ENCODE measurements at places on chromosomes 3 and 15.

DNA sequence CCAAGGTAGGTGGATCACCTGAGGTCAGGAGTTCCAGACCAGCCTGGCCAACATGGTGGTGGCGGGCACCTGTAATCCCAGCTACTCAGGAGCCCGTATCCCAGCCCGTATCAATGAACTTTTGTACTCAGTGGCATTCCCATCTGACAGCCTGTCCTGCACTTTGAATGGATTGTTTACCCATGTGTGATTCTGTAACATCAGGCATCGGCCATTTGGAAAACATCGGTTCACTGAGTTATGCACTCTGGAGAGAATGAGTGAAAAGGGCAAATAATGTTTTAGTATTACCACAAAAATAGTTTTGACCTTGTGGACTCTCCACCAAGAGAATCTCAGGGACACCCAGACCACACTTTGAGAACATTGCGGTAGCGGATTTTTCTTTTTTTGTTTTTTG is 13.6 kb downstream of the KLHL25 start:
- no peak for DNase-seq

DNA sequence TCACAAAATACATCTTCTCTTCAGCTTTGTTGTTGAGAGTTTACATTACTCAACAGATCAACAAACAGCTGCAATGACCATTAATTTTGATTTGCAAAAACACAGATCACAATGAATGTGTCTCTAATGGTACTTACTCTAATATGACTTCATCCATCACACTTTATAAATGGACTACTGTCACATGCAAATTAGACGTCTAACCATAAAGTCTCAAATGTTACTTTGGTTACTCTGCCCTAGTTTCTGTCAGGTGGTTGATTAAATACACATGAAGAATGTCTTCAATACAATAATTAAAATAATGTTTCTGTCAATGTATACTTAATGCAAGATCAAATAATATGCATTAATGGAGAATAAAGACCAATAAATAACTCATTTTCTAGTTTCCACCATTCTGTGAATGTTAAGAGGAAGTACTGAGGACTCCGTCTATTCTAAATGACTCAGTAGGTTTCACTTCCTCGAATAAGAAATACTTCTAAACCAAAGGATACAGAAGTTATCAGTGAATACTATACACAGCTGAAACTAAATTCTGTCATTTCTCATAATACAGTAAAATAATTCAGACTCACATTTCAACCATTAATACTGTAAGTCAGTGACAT is 145.8 kb downstream of the CBLB start:
- no peak for DNase-seq

DNA sequence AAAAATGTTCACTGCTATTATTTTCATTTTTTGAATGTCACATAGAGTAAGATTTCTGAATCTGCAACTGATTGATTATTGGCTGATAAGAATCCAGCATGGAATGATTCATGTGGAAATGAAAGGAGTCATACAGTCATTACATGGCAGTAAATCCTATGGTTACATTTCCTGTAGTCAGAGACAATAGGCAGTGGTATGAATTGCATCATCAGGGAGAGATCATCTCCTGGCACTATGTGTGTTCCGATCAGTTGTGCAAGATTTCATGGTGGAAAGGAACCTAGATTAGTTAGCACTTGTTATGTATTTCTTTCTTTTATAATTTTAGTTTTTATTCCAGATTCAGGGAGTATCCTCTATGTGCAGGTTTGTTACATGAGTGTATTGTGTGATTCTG is 38.8 kb downstream of the SLC12A1 start:
- no peak for DNase-seq

- no peak for DNase-seq
These were observed 78.9 kb upstream of the CFAP20DC start for GRCh38 chr3:59128685-59129084.

GRCh38 chr15:67550522-67550921 is 8.0 kb downstream of the MAP2K5 start:
- DNase-seq: no peak

- DNase-seq: no peak
These were observed 233.0 kb upstream of the KCNMB2 start for GRCh38 chr3:178302966-178303930.

DNA sequence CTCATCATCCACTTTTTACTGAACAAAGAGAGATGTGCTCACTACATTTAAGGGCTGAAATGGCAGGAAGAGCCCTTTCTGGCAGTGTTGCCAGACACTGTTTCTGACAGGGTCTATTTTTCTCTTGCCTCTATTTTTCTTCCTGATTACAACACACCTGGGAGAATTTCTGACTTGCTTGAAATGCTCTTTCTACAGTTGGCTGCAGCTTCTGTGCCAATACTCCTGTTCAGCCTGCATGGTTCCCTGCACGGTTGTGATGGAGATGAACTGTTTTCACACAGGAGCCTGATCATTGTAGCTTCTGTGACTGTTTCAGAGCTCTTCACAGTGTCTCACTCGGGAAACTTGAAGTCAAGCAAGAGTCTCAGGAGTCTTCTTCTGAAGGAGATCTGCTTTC is 83.0 kb upstream of the DLG1 start:
- DNase-seq: no peak

DNA sequence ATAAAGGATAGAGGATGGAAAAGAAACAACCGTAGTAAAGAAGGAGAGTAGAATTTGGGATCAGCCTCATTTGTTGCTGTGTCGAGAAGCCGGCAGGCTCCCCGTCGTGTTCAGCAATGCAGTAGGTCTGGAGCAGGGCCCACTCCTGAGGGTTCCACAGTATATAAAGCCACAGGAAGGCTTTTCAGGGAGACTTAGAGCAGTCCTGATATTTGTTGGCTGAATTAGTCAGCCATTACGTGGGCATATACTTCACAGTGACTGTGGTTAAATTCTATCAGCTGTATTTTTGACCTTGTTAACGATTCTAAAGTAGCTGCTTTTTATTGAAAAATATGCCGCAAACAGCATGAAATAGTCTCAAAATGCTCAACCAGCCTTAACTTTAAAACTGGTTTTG is 149.5 kb downstream of the ITPR1 start:
- no peak for DNase-seq

- DNase-seq: no peak
These were observed 62.3 kb upstream of the CPOX start for GRCh38 chr3:98655666-98656065.

DNA sequence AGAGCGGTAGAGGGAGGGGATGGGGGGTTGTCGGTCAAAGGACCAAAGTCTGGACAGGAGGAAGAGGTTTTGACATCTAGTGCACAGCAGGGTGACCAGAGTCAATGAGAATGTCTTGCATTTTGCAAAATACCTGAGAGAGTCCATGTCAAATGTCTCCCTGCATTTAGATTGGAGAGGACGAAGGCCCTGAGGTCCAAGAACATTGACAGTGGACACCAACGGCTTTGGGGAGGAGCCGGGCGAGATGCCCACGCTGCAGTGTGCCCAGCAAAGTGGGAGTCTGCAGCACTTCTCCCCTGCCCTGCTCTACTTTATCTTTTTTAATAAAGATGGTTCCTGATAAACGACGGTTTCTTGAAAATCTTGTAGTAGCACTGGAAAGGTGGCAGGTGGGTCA is 67.4 kb upstream of the TAMM41 start:
- DNase-seq: no peak

- no peak for DNase-seq
These were observed 667.1 kb upstream of the NR2F2 start for GRCh38 chr15:95663156-95664100.

GRCh38 chr3:190378240-190378891 is 9.6 kb upstream of the CLDN16 start:
- no peak for DNase-seq

DNA sequence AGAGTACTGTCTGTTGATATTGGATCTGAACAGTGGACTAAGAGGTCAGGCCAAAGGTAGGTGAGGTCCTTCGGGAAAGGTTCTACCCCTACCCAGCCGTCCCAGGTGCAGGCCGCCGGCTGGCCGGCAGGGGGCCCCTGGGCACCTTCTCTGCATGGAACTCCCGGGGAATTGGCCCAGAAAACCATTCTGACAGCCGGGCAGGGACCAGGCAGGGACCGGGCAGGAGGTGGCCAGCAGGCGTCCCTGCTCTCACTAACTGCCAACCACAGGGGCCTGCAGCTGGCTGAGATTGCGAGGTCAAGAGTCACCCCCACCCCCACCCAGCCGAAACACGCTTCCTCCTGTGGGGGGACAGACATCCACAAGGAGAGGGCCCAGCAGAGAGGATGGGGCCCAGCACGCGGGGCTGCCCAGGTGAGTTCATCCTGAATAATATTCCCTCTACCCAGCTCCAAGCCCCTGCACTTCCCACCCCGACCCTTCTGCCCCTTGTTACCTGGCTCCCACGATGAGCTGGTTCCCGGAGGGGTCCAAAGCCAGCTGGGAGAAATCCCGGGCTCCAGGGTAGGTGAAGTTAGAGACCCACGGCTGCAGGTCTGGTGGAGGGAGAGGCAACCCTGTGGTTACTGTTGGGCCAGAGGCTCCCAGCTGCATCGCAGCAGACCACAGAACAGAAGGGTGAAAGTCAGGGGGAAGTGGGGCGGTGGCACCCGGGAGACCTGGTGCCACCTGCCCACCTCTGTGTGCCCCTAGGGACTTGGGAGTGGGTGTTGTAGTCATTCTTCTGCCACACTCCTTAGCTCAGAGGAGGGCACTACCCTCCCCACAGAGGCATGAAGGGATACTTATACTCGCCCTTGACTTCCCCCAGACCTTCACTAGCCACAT is 84.4 kb downstream of the SEMA5B start:
- peak; percentile 45 for DNase-seq

GRCh38 chr15:29035336-29036285 is 149.8 kb downstream of the APBA2 start:
- peak; percentile 52 for DNase-seq

DNA sequence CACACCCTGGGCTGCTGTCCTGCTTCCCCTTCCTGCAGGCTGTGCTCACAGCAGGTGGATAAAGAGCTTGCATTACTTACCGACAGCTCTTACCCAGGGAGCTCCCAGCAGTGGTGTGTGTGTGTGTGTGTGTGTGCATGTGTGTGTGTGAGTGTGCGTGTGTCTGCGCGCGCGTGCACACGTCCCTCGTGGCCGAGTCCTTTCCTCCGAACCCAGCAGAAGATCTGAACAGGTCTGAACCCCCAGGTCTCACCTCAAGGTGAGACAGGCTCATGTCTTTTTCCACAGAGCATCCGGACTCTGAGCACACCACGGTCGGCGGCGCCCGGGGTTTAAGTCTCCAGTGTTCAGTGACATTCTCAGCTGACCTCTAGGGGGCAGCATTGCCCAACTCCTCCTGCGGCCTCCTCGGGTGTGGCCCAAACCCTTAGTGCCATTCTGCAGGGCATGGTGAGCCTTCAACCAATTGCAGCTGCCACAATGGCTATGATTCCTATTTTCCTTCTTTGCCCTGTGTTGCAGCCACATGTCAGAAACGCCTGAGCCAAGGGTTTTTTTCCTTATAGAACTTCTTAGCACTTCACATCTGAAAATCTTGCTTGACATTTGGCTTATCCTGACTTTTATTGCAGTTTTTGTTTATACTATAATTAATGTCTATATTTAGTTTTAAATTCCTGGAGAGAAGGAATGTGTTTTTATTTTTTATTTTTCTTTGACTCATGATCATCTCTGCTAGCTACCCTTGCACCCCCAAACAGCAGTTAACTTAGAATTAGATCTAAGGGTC is 64.1 kb upstream of the KLHL25 start:
- peak; percentile 28 for DNase-seq

DNA sequence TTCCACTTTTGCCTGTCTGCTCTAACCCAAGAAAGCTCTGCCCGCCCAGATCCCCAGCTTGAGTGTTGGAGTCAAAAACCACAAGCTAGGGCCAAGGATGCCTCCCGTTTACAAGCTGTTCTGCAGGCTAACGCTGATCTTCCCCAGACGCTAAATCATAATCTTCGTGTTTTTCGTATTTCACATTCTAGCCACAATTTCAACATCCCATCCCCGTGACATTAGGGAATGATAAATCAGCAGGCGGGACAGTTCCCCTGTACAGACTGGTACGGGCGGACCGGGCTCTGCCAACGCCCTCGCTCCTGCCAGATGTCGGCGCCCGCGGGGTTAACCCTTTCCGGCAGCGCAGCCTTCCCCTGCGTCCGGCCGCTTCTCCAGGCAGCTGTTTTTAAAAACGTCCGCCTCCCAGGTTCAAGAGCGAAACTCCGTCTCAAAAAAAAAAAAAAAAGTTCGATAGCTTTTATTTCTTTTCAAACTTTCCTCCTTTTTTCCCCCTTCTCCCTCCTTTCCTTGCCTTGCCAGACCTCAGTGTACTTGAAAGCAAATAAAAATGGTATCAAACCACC is 81.0 kb upstream of the BNC1 start:
- DNase-seq: no peak

- DNase-seq: no peak
These were observed 23.5 kb upstream of the RFTN1 start for GRCh38 chr3:16536996-16537395.

GRCh38 chr15:68821841-68822381 is 1.2 kb upstream of the ANP32A start:
- no peak for DNase-seq

DNA sequence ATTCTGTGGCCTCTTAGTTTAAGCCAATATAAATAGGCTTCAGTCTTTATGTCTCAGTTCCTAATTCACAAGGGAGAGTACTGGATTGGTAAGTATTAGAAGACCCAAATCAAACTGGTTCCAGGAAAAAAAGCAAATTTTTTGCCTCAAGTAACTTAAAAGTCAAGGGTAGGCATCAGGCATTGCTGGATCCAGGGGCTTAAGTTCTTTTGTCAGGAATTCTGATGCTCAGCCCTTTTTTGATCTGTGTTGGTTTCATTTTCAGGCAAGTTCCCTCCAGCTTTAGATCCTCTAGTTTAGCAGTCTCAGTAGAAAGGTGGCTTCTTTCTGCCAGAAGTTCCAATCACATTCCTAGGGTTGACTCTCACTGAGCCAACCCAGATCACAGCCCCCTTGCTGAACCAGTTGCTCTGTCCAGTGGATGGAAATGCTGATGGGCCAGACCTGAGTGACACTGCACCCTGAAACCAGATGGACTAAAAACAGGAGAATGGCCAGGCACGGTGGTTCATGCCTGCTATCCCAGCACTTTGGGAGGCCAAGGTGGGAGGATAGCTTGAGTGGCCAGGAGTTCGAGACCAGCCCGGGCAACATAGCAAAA is 253.5 kb downstream of the SHQ1 start:
- no peak for DNase-seq

All from NCI-H1092 treated with DMSO at 0.1 percent for 48 hours (cell line).